RWPE2 (cell line): ENCODE measurements at places on chromosomes 12 and 14.

GRCh38 chr12:82357845-82358199 is 365 bp downstream of the CCDC59 start:
- DNase-seq = no peak

- no peak for DNase-seq
Measured at GRCh38 chr14:85909581-85909980, 379.6 kb downstream of the FLRT2 start.

DNA sequence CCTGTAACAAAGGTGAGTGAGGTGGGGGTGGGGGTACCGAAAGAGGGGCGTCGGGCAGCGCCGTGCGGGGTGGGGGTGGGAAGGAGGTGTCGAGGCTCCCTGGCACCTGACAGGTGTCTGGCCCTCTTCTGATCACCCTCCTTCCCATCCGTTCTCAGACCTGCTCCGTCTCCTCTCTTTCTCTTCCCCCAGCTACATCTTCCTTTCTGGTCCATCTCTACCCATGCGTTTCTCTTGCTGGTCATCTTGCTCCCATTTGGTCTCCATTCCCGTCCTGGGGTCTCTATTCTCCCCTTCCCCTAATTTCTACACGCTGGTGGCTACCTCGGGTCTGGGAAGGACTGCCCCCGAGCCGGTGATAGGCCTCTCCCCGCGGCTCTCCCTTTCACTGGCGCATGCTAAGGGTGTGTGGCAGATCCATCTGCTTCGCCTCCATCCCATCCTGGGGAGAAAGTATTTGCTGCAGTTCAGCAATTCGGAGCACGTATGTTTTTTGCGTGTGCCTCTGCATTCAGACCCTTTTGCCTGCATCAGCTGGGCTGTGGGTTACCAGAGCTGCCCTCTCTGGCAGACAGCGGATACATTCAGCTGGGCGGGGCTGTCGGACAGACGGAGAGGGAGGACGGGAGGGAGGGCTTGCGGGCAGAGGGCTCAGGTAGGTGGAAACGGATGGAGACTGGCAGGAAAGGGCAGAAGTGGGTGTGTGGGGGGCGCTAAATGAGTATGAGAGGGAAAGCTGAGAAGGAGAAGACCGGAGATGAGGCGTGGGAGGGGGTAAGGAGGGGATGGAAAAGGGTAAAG is 730 bp downstream of the CLSTN3 start:
- DNase-seq = no peak

DNA sequence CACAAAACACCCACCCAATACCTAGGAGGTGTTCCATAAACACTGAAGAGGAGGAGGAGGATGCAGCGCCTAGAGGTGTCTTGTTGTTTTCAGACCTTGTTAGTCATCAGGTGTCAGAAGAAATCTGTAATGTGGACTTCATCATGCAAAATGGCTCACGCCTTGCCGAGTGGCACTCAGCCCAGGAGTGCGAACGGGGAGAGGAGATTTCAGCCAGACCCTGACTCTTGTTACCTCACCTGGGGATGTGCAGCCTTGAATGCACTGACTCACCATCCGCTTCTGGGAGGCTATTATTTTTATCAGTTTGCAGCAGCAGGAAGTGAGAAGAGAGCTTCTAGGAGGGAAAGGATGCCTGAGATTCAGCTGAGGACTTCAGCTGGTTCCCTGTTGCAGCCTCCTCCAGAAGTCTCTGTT is 48.2 kb upstream of the PLXNC1 start:
- peak; percentile 80 for DNase-seq

DNA sequence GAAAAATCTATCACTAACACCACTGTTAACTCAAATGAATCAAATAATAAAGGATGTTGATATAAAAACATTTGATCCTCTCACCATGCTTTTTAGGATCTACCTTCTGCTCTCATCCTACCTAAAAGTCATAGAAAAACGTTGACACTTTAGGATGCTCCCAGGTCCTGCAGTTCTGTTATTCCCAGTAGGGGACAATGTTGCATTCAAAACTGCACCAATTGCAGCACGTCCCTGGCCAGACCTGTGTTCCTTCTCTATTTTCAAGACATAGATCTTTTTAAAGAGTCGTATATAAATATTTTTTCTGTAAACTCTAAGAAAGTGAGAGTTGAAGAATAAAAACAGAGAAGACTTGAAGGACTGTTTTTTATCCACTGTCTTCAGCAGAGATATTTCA is 8.8 kb downstream of the AICDA start:
- DNase-seq = no peak

DNA sequence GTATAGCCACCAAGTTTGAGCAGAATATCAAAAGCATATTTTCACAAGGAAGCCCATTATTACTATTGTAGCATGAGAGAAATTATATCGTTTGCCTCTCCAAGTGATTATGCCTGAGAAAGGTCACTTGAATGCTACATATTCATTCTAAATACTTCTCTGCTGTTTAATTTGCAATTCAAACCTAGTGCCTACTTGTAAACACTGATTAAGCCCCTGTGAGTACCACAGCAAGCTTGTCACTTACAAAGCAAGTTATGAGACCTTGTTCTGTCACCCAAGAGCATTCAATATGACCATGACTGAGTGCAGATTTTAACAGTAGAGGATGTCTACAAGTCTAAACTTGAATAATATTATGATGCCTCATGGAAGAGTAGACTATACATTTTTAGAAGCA is 124.7 kb upstream of the SSTR1 start:
- no peak for DNase-seq

DNA sequence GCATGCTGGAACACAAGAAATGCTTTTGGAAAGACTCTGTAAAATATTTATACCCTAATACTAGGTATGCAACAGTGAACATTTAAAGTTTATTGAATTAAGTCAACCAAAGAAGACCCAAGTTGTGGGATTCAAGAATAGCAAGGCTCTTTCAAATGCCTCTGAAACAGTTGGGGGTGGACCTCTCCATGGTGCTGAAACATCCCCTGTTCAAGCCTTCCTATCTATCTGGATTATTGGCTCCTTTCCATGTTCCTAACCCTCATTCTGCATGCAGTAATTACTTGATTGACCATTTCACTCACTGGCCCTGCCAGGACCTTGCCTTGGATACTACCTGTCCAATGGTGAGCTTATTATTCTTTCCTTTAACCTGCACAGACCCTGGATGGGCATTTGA is 349.7 kb downstream of the NRXN3 start:
- DNase-seq = no peak

DNA sequence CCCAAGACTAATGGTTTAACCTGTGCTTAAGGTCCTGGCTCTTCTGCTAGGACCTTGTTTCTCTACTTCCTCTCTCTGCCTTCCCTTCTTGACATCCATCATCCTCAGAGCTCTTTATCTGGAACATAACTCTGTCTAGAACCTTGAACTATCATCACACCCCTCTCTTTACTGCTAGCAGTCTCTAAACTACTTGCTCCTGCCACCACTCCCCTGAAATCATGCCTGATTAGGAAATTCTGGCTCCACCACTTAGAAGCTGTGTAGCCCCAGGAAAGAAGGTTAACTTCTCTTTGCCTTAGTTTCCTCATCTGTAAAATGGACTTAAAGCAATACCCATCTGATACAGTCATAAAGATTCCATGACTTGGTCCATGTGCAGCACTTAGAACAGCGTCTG is 9.1 kb downstream of the SLC38A1 start:
- DNase-seq = no peak

GRCh38 chr14:100583245-100583644 is 4.0 kb downstream of the BEGAIN start:
- no peak for DNase-seq

- DNase-seq = no peak
Measured at GRCh38 chr14:61609191-61609843, 86.0 kb upstream of the HIF1A start.

DNA sequence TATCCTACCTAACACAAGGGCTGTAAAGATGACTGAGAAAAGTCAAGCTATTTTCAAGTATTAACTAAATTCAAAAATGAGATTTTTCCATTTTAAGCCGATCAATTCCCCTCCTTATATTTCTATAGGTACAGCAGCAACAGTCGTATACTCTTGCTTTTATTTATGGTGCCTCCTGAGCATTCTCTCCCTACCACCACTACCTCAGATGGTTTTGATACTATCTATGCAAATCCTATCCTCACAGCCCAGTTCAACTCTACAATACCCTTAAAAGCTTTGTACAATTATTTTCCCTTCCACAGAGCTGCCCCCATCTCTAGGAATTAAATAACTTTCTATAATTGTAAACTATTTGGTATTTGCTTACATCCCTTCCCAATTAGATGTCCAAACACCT is 52.1 kb downstream of the GALC start:
- DNase-seq = no peak

DNA sequence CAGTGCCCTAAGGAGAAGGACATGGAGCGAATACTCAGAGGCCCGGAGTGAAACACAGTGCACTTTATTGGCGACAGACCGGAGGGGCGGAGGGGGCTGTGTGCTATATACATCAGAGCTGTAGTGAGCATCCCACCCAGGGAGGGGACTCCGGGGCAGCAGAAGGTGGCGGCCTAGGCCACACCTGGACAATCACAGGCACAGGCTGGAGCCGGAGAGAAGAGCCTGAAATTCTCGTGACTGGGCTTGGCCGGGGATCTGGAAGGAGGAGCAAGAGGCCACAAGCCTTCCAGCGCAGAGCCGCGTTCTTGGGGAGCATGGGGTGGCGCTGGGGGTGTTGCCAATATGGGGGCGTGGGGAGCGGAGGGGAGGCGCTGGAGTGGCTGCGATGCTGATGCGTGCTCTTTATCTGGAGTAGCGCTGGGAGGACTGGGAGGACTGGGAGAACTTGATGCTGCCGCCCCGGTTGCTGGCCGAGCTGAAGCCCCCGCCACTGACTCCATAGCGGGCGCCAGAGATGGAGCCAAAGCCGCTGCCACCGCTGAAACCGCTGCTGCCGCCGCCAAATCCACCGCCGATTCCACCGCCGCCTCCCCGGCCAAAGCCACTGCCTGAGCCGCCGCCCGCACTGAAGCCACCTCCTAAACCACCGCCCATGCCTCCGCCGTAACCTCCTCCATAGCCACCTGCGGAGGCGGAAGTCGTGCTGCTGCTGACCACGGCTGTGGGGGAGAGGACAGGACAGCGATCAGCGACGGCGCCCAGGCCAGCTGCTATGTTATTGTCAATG is 6.1 kb downstream of the KRT3 start:
- DNase-seq = no peak

GRCh38 chr12:24896171-24896570 is 52.7 kb downstream of the BCAT1 start:
- no peak for DNase-seq

GRCh38 chr14:38213001-38213400 is 5.3 kb downstream of the SSTR1 start:
- no peak for DNase-seq

GRCh38 chr14:53187921-53188463 is 34.9 kb upstream of the DDHD1 start:
- no peak for DNase-seq

- DNase-seq = peak; percentile 67
Measured at GRCh38 chr14:100528962-100529560, 58.2 kb downstream of the BEGAIN start.

- DNase-seq = no peak
Measured at GRCh38 chr14:103073367-103073875, 10.6 kb upstream of the LBHD2 start.

DNA sequence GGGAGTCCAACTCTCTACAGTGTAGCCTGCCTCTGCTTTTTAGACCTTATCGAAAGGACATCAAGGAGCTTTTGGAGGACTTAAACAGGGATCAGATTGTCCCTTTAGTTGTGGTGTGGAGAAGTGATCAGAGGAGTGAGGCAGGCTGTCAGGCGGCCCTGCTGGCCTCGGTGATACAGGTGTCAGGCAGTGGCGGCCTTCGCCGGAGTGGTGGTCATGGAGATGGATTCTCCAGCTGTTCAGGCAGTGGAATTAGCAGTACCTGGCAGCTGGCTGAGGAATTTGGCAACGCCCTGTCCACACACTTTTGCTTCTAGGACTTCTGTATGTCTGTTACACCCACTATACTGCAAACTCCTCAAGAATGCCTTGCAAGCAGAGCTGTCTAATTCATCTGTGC is 4.2 kb upstream of the CLMN start:
- DNase-seq = no peak

- no peak for DNase-seq
Measured at GRCh38 chr12:103884316-103884715, 43.3 kb upstream of the NT5DC3 start.

DNA sequence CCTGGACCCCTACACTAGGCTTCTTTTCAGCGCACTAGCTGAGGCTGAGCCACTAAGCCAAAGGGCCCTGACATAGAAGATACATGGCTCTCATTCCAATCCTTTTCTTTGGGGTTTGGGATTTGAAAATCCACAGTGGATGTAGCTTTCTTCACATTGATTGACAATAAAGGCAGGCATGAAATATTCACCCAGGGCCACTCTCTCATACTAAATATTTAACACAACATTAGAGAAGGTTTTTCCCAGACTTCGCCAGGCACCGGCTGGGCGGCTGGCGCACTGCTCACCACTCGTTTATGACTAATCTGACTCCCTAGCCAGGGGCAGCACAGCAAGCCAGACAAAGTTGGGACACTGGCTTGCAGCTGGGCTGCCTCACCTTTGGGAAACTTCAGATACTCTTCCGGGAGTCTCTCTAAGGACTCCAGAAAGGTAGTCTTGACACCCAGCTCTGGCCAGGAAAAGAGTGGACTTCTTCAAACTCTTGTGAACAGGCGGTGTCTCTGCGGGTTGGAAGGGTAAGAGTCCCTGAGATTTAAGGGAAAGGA is 699 bp upstream of the HOXC11 start:
- no peak for DNase-seq

- no peak for DNase-seq
Measured at GRCh38 chr14:64442300-64442988, 22.9 kb upstream of the AKAP5 start.
